ENCODE measurements at places on chromosomes 2 and 18.

DNA sequence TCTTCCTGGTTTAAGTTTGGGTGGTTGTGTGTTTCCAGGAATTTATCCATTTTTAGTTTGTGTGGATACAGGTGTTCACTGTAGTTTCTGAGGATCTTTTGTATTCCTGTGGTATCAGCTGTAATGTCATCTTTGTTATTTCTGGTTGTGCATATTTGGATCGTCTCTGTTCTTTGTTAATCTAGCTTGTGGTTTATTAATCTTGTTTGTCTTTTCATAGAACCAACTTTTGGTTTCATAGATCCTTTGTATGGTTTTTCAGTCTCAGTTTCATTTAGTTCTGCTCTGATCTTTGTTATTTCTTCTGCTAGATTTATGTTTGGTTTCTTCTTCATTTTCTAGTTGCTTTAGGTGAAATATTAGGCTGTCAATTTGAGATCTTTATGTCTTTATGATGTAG lies 202.4 kb upstream of the ZSWIM2 start:
- no peak for DNase-seq

GRCh38 chr2:29009270-29009669 lies 28.2 kb downstream of the TOGARAM2 start:
- no peak for DNase-seq

- DNase-seq: no peak
Observed at GRCh38 chr2:239092571-239093294, 244.8 kb downstream of the TWIST2 start.

DNA sequence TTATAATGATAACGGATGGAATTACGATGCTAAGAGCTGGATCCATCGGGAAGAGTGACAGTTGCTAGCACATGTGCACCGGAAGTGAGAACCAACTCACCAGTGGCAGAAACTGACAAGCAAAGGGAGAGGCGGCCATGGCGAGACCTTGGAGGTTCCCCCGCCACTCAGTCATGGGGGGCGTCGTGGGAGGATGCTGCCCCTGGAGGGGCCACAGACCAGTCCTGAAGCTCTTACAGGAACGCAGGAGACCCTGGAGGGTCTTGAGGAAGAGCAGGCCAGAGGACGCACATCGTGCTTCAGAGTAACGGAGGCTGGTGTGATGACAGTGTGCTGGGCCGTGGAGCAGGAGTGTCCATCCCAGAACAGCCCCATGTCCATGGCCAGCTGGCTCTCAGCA lies 53.1 kb upstream of the KCNG2 start:
- no peak for DNase-seq

DNA sequence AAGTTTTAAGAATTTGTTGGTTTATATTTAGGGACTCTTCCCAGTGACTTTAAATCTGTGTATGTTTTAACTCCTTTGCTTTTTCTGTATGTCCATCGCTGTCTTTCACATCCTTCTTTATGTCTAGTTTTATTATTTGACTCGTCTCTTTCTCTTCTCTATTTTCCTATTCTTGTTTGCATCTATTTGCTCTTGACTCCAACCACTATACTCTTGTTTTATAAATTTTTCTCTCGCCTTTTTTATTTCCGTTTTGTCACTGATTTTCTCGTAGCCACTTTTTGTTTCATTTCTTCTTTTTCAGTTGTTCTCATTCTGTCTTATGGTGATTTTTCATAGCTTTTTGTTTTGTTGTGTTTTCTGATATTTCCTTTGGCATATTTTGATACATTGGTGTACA lies 170.5 kb upstream of the NETO1 start:
- DNase-seq: no peak

- no peak for DNase-seq
Observed at GRCh38 chr2:153532140-153532539, 53.6 kb upstream of the RPRM start.

- DNase-seq: peak; percentile 4
Observed at GRCh38 chr2:181876614-181877063, 14.9 kb upstream of the ITPRID2 start.

- DNase-seq: no peak
Observed at GRCh38 chr2:205077159-205077558, 531.9 kb downstream of the PARD3B start.

DNA sequence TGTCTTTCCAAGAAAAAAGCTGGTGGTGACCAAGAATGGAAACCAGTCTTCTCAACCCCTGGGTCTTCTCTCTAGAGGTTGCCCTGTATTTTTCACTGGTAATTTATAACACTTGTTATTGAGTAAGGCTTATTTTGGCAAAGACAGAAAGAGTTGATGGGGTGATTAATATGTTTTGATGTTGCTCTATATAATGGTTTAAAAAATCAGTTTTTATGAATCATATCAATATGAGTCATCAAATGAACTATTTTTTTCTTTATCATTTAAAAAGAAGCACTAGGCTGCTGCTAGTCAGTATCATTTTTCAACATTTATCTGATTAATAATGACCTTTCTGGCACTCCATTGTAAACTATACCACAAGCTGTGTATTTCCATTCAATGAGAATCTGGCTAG lies 1142.2 kb downstream of the LRP1B start:
- DNase-seq: no peak

DNA sequence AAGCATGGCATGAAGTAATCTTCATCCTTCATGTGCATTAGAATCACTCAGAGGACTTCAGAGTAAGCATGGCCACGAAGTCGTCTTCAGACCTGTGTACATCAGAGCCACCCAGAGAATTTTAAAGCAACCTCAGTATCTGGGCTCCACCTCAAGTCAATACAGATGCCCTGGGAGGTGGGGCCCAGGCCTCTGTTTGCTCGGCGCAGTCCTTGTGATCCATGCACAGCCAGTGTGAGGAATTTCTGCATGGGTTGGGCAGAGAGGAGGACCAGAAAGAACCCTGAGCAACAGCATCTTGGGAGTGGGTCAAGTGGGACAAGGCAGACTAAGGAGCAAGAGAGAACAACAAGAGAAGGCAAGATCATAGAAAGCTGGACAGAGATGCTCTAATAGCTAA lies 220.4 kb upstream of the TMEM200C start:
- DNase-seq: no peak

DNA sequence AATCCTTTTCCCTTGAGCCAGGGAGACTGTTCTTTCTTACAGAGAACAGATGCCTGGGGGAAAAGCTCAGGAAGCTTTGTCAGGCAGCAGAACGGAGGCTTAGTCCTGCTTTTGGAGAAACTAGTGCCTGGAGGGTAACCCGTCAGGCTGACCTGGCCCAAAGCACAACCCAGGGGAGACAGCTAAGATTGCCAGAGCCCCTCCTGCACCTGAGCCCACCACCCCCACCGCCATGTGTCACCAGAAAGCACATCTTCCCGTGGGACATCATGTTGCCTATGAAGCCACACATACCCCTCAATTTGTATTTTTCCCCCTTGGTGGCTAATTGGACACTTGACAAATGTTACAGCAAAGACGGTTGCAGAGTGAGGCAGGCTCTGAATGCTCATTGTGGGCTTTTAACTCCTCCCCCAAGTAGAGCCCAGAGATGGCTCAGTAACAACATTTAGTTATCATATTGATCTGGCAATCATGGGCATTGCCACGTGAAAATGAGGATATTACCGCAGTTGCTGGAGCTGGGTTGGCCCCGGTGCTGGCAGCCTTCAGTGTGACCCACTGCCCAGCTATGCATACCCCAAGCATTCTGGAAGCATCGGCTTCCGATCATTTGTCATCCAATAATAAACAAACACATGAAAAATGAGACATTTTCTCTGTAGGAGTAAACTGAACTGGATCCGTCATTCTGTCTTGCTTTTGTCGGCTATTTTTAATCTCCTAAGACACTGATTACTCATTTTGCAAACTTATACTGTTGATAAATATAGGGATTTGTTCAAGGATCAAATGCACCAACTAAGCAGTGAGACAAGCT lies 229.5 kb downstream of the ATAD2B start:
- no peak for DNase-seq

DNA sequence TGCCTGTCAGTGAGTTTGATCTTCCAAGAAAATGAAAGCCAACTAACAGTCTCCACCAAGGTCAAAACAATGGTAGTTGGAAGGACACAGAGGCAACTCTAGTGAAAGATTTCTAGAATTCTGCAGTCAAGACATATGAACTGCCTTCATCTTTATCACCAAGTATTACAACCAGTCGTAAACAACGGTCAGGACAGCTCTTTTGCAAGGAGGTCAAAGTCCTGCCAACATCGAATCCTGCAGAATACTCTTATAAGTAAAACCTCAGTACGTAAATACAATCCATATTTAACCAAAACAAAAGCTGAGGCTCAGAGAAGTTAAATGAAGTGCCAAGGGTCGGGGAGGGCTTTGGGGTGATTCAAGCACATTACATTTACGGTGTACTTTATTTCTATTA lies 3.1 kb downstream of the FEZ2 start:
- no peak for DNase-seq

DNA sequence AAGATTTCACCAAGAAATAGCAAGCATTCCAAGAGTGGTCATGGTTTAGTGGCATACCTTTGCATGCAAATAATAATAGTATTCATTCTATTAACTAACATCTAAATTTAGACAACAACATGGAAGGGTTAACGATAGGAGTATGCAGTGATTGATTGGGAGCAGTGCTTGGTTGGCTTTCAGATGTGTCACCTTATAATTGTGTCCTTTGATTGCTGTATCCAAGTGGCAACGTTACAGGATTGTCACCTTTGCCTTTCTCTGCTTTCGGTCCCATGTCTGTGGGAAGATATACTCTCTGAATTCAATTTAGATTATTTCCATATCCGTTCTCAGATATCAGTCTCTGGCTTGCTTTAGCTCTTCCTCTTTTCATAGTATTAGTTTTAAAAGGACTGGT lies 152.8 kb upstream of the MAP3K20 start:
- no peak for DNase-seq

GRCh38 chr2:82395531-82395930 lies 2063.5 kb downstream of the SUCLG1 start:
- DNase-seq: no peak

DNA sequence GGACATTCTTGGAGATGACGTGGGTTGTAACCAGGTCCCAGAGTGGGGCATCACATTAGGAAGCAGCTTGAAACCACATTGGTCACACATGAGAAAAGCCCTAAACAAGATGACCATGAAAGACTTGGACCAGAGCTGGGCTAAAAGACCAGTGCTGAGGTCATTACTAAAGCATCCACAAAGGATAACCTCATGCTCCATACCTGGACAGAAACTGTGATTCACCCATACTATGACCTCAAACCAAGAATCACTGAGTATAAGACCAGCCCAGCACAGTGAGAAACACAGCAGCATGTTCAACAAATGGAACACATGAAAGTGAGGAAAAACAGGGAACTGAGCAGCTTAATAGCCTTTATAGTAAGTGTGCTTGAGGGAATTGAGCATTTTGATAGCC lies 635.5 kb upstream of the NETO1 start:
- DNase-seq: no peak

DNA sequence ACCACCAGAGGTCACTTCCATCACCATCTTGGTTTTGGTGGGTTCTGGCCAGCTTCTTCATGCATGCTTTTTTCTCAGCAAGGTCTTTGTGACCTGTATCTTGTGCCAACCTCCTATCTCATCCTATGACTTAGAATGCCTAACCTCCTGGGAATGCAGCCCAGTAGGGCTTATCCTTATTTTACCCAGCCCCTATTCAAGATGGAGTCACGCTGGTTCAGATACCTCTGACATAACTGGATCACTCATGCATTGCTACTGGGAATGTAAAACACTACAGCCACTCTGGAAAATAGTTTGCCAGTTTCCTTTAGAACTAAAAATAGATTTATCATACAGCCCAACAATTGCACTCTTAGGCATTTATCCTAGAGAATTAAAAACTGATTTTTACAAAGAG lies 219.2 kb downstream of the IRS1 start:
- no peak for DNase-seq

GRCh38 chr2:56047136-56047535 lies 123.6 kb upstream of the EFEMP1 start:
- no peak for DNase-seq

GRCh38 chr18:67243799-67244587 lies 272.5 kb downstream of the DSEL start:
- no peak for DNase-seq

DNA sequence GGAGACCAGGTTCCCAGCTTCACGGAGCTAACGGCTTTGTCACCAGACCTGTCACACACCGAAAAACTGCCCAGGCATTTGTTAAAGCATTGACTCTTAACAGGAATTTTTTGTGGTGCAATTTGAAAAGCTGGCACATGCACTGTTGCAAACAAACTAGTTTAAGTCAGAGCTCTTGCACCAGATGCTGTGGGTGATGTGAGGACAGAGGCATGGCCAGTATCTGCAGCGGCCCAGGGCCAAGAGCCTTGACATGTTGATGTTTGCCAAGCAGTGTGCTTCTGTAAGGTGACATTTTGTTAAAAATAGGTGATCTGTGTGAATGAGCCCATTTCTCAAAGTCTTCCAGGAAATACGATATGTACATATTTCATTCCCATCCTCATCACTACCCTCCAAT lies 142.5 kb downstream of the MTCL1 start:
- no peak for DNase-seq

GRCh38 chr18:75200605-75201280 lies 8.2 kb downstream of the PTGR3 start:
- DNase-seq: no peak

- DNase-seq: no peak
Observed at GRCh38 chr2:151637271-151637781, 97.0 kb downstream of the NEB start.

- DNase-seq: no peak
Observed at GRCh38 chr2:209563453-209563852, 139.6 kb downstream of the MAP2 start.

GRCh38 chr2:131093696-131094462 lies 619 bp upstream of the FAM168B start:
- DNase-seq: no peak

GRCh38 chr2:137255990-137256389 lies 490.6 kb downstream of the THSD7B start:
- peak; percentile 29 for DNase-seq

GRCh38 chr2:212227755-212228154 lies 310.8 kb downstream of the ERBB4 start:
- DNase-seq: peak; percentile 68

DNA sequence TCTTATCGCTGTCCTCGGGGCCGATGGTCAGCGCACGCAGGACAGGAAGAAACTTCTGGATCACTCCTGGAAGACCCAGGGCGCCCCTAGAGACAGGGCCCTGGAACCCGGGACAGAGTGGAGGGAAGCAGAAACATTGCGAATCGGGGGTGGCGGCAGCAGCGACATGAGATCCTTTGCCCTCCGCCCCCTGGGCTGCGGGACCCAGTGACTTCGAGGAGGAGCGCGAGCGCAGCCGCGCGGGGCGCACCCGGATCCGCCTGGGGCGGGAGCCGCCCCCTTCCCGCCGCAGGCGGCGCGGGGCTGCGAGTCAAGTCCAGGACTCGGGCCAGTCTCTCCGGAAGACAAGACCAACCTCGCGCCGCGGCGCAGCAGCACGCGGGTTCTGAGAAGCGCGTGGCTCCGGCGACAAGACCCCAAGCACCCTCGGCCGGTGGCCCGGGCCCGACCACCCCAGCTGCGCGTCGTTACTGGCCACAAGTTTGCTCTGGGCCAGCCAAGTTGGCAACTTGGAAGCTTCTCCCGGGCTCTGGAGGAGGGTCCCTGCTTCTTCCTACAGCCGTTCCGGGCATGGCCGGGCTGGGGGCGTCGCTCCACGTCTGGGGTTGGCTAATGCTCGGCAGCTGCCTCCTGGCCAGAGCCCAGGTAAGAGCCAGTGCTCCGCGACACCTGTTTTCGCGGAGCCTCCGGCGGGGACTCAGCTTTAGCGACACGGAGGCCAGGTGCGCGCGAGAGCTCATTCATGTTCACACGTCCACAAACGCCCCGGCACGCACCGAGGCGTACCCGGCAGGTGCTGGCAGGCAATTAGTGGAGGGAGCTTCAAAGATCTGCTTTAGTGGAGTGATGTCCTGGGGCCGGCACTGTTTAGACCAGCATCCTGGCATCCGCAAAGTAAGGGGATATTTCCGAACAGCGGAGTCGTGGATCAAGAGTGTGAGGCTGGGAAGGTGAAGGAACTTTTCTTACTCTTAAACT lies at the start of gene PTH2R:
PTH2R (plus strand) TSS at position 319 of the 978 bp plus-strand sequence; CDS start at position 571, 252 bp downstream.
- no peak for DNase-seq

All from fibroblast of skin of left quadriceps (primary cell).